AG10803 (cell line): ENCODE measurements at places on chromosomes 13 and 19.
A peak's percentile ranks its signal among the peaks of the same experiment; 100 is the strongest.

DNA sequence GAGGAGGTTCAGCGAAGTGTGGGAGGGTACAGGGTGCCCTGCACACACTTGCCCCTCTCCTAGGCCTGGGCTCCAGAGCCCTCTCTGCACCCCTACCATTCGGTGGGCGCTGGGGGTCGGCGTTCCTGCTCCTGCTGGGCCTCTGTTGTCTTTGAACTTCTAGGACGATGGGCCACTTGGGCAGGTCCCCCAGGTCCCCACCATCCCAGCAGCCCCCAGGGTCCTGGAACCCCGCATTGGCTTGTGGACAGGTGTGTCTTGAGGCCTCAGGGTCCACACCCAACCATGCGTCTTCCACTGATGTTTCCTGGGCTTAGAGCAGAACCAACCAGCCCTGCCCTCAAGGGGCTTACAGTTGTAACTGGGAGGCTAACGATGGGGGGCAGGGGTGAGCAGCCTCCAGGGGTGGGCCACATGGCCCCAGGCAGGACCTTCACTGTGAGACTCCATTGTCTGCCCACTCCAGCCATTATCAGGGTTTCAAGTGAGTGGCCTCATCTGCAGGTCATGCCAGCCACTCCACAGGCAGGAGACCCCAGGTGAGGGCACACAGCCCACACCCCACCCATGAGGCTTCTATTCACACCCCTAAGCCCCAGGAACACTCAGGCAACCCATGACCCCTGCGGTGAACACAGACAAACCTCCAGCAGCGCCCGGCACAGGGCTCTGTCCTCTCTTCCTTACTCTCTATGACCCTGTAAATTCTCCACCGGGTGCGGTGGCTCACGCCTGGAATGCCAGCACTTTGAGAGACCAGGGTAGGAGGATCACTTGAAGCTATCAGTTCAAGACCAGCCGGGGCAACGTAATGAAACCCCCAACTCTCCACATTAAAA lies 2.0 kb upstream of the KLF16 start:
- no peak for DNase-seq

GRCh38 chr19:47790398-47790814 lies 11.9 kb downstream of the SELENOW start:
- peak; percentile 56 for DNase-seq

DNA sequence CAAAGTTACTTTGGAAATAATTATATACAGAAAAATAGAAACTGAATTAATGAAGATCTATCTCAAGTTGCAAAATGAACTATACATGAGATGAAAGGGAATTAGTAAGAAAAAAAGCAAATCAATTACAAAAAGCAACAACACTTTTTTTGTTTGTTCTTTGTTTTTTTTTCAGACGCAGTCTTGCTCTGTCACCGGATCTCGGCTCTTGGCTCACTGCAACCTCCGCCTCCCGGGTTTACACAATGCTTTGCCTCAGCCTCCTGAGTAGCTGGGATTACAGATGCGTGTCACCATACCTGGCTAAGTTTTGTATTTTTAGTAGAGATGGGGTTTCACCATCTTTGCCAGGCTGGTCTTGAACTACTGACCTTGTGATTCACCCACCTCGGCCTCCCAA lies 2.2 kb downstream of the ZNF415 start:
- no peak for DNase-seq

GRCh38 chr13:32737111-32737571 lies 150.9 kb downstream of the PDS5B start:
- DNase-seq, result peak; percentile 16

DNA sequence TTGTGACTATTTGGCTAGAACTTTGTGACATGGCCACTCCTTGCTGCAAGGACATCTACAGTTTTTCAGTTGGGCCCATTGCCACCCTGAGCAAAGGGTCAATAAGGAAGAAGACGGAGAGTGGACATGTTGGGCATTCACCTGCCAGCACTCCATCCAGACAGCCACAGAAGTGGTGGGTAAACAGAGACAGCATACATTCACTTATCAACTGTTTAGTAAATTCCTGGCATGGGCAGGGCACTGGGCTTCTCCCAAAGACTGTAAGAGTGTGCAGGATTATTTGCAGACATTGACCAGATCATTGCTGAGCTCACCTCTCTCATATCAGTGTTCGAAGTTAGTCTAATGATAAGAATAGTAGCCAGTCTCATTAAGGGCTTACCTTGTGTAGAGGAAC lies 29.2 kb downstream of the SIPA1L3 start:
- DNase-seq, result no peak

GRCh38 chr13:47853236-47853635 lies 147.8 kb downstream of the SUCLA2 start:
- peak; percentile 78 for DNase-seq

DNA sequence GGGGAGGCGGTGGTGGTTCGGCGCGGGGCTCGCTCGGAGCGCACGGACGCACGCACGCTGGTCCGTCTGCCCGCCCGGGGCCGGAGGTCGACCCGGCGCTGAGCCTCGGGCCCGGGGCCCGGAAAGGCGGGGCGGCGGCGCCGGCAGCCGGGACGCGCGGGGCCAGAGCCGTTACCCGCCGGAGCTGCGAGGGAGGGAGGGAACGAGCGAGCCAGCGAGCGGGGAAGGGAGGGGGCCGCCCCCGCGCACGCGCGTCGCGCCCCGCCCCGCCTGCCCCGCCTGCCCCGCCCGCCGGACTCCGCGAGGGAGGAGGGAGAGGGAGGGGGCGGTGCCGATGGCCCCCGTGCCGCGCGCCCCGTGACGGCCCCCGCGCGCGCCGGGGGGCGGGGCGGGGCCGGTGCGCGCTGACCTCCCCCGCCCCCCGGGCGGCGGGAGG lies 15.0 kb downstream of the CIC start:
- DNase-seq, result peak; percentile 78

GRCh38 chr13:99045396-99045795 lies 67.5 kb upstream of the DOCK9 start:
- DNase-seq, result peak; percentile 68

DNA sequence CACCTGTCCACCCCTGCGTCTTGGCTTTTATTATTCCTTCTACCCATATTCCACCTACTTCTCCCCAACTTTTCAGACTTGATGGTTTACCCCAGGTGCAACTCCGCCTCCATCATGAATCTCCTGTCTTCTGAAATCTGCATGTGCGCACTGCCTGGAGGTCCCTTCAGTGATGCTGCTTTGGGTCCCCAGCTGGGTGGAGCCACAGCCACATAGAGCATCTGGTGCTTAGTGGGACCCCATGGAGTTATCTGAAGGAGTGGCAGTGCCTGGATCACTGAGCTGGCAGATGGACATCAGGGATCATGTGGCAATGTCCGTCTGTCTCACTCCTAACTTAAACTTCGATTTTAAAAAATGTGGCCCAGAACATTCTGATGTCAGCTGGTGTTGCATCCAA lies 13.5 kb downstream of the ZNF536 start:
- no peak for DNase-seq

GRCh38 chr13:25800523-25800922 lies 251.3 kb downstream of the SHISA2 start:
- no peak for DNase-seq

- DNase-seq, result no peak
Observed at GRCh38 chr13:24279327-24280110, 29.9 kb upstream of the C1QTNF9 start.

DNA sequence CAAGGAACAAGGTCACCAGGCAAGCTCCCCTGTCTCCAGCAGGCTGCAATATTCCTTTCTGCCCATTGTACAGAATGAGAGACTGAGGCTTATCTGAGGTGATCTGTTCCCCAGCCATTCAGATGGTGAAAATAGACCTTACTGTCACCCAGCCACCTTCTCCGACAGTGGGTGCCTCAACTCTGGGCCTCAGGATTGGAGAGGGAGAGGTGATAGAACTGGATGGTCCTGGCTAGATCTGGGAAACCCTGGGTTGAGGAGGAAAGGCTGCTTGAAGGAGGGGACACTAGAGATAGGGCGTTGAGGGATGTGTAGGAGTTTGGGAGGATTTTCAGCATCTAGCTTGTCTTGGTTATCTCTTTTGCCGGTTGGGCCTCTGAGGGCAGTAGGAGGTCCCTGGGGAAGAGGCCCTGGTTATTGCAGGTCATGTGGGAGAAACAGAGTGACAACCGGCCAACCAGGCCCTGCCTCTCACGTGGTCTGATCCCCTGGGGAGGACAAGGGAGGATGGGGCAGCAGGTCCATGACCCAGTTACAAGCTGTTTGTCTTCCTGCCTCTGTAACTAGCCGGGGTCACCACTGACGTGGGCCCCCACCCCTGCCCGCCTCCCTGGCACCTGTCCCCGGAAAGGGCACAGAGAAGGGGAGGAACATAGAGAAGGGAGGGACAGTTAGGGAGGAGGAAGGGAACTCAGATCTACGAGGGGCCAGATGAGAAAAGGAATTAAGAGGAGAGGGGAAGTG lies 8.2 kb downstream of the NFIC start:
- no peak for DNase-seq

- DNase-seq, result no peak
Observed at GRCh38 chr19:19262190-19263057, 10.7 kb downstream of the TM6SF2 start.

DNA sequence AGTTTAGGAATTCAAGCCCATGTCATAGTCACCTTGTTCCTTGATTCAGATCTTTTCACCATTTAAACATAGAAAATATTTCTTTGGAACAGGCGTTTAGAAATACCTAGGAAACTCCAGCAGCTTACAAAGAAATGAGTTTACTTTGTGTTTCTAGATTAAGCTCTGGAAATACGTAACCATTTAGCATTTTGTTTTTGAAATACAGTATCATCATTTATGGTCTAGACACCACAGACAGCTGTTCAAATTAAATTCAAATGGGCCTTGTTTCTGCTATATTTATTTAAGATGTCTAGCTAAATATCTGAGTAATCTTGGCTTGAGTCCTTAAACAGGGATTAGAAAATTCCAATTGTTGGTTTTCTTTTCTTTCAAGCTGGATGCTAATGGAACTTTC lies 228.5 kb downstream of the NDFIP2 start:
- DNase-seq, result peak; percentile 83

DNA sequence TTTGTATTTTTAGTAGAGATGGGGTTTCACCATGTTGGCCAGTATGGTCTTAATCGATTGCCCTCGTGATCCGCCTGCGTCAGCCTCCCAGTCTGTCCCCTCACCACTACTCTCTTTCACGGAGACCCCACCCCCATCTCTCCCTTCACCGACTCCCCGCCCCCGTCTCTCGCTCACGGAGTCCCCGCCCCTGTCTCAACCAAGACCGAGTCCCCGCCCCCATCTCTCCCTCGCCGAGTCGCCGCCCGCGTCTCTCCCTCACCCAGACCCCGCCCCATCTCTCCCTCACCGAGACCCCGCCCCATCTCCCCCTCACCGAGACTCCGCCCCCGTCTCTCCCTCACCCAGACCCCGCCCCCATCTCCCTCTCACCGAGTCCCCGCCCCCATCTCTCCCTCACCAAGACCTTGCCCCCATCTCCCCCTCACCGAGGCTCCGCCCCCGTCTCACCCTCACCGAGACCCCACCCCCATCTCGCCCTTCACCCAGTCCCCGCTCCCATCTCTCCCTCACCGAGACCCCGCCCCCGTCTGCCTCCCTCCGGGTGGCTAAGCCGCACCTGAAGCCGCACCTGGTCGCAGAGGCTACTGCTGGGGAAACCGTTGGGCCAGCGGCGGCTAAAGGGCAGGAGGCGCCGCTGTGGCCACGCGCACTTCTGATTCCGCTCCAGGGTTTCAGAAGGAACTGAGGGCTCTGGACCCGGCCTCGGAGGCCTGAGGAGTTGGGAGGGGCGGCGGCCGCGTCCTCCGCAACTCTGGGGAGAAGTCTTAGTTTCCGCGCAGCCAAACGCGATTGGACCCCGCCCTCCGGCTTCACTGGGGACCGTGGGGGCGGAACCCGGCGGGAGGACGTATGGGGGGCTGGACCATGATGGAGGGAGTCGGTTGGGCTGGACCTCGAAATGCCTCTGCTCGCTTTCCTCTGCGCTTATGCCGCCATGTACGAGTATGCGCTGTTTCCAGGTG lies 17.1 kb upstream of the ZNF846 start:
- peak; percentile 91 for DNase-seq

DNA sequence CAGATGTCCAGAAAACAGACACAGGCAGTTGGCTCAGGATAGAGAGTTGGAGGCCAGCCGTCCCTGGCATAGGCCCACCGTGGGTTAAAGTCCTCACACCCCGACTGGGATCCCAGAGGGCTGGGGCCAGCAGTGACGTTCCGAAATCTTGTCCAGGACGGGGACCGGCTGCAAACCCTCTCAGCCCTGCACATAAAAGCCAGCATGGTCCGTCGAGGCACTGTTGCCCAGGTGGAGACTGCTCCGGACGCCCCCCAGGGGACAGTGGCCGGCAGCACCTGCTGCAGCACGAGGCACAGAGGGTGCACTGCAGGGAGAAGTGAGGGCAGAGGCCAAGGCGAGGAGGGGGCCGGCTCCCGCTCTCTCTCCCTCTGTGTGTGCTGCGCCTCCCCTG lies 4.3 kb upstream of the IFNL2 start:
- DNase-seq, result no peak

DNA sequence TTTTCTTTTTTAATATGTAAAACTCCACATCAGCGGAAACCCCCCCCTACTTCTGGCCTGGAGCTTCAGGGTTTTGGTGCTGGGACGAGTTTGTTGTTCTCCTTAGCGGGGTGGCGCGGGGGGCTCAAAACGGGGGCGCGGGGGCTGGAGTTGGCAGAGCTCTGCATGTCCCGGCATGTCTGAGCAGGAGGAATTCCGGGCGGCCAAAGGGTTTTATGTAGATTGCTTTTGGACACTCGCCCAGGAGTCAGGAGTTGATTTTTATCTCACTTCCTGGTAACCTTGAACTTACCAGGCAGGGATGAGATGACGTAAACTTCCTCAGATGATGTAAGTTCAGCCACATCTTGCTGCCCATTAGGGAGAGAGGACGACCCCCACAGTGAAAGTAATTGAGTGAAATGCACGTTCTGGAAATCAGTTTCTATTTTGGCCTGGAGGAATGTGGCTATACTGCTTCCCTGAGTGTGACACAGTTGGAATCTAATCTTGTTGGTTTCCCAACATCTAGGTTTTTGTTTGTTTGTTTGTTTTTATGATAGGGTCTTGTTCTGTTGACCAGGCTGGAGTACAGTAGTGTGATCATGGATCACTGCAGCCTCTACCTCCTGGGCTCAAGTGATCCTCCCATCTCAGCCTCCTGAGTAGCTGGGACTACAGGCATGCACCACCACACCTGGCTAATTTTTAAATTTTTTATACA lies 21.0 kb upstream of the GDF15 start:
- DNase-seq, result peak; percentile 99

- no peak for DNase-seq
Observed at GRCh38 chr13:99034333-99035085, 56.6 kb upstream of the DOCK9 start.

GRCh38 chr19:5340637-5341447 lies at the start of gene PTPRS:
Gene PTPRS, minus strand, starts transcription at chr19:5340812. Its CDS starts 54,672 bp downstream, at chr19:5286140.
- peak; percentile 64 for DNase-seq
